Cardiac muscle cell (in vitro differentiated cells and primary cell): ENCODE measurements at places on chromosomes 4 and X. TPM values are rescaled to one million over a fixed set of nuclear protein-coding genes. Genes with fewer than 3 reads are reported as not detected.
A peak's percentile ranks its signal among the peaks of the same experiment; 100 is the strongest.

Gene UGT8
- 0.18 and 0.36 TPM in 2 replicates for total RNA-seq

- no peak overlapping the region for H3K27ac ChIP-seq
- H3K36me3 ChIP-seq = no peaks in the 10 kb centered on the region
- H3K4me3 ChIP-seq = no peak overlapping the region
Measured at GRCh38 chr4:8362483-8362882, 78.0 kb downstream of the ACOX3 start.

DNA sequence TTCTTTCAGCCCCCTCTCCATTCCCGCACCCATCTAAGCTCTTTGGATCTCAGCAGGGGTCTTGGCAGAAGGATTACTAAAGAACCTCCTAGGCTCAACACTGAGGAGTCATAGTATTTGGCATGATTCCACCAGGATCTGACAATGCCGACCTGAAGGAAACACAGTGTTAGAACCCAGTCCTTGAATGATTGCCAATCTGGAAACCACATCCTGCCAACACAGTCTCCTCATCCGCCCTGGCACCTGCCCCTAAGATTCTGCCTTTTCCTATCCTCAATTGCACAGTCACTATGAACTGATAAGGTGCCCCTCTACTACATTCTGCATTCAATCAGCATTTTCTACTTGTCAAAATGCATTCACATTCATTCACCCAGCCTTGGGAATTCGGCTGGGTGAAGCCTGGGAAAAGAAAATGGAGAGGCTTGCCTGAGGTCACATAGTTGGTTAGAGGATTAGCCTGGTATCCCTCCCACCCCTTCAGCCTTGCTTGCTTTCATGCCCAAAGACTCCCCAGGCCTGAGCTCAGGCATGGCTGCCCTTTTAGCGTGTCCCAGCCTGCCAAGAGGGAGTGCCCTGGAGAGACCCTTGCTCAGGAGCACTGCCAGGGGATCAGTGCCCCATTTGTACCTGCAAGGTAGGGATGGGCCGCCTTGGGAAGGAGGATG is 2.2 kb upstream of the CLDN2 start:
- no peaks in the 10 kb centered on the region for H3K36me3 ChIP-seq
- H3K27ac ChIP-seq = no peak overlapping the region
- no peak overlapping the region for H3K4me3 ChIP-seq
- no peak for DNase-seq
- H3K27me3 ChIP-seq = no peaks in the 10 kb centered on the region

DNA sequence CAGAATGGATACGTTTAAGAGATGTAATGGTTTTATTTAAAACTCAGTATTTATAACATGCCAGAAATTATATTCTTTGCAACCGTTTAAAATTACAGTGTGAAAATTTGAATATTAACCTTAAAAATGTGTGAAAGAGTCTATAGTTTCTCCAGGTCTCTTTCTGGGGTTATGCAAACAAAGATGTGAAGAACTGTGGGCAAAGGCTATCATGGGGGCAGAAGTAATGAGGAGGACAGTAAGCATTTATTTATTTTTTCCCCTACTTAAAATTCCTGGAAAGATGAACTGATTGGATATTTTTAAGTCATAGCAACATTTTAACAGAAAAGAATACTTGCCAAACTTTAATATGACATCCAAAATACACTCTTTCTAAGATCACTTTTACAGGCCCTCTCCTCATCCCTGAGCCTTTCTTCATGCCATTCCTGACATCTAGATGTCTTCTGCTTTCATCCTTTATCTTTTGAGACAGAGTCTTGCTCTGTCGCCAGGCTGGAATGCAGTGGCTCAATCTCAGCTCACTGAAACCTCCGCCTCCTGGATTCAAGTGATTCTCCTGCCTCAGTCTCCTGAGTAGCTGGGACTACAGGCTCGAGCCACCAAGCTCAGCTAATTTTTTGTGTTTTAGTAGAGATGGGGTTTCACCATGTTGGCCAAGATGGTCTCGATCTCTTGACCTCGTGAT is 46.1 kb downstream of the TMEM131L start:
- H3K27me3 ChIP-seq = no peaks in the 10 kb centered on the region
- H3K27ac ChIP-seq = no peak overlapping the region
- DNase-seq = no peak

DNA sequence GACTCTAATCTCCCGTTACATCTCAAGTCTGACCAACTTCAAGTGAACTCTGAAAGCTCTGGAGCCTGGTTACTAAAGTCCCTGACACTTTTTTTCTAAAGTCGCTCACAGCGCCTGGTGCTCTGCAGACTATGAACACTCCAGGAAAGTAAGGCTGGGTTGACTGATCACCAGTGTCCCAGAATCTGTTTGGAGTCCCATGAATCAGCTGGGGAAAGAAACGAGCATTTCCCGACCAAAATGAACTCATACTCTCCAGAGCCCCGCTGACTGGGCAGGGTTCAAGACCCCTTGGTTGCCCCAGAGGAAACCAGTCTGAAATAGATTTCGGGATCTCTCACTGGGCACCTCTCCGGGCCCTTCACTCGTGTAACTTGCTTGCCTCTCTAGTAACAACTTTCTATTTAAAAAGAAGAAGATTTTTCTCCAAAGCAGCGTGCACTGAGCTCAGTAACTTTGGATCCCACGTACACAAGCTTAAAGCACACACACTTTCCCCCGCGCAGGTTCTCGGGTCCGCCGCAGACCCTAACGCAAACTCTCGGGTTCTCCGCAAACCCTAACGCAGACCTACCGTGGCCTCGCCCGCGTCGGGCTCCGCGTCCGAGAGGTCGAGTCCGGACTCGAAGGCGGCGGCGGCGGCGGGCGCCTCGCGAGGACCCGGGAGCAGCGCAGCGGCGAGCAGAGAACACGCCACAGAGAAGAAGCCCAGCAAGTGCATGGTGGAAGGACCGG is 964 bp downstream of the VEGFC start:
- no peaks in the 10 kb centered on the region for H3K36me3 ChIP-seq
- H3K4me1 ChIP-seq = no peaks in the 10 kb centered on the region
- peaks cover 39% of the 10 kb centered on the region for H3K27me3 ChIP-seq
- peak; percentile 60 for DNase-seq

DNA sequence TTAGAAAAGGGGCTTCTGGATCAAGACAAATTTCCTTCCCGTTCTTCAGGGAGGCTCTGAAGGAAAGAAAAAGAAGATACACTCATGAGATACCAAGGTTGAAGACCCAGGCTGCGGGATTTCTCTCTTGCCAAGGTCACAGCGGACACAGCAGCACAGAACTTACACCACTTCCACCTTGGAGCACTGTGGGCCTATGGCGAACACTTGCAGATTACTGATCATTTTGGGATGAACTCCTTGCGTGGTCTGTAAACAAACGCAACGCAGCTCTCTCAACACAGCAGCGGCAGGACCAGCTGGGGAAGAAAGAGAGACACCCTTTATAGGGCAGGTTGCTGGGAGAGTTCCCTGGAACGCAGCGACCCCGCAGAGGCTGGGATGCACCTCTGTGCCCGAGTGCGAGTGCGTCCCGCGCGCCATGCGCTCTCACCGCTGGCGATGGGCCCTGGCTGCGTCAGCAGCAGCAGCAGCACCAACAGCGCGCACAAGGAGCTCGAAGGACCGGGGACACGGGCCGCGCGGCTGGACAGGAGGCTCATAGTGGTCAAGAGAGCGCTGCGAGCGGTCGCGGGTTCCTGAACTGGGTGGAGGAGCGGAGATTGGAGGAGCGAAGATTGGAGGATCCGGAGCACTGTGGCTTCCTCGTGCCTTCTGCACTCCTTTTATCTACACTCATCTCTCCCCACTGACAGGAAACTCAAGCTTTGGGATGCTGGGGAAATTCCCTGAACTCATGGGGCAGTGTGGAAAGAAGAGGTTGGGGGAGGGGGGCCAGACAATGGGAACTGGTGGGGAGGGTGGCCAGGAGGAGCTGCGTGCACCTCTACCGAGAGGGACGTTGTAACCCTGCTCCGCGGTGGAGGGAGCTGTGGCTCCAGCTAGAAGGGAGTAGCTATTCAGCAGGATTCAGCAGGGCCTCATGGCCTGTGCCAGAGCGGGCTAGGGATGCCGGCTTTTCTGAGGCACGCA is at the start of gene CXCL5:
CXCL5 (minus strand) TSS at position 638 of the 972 bp plus-strand sequence; CDS start at position 542, 96 bp downstream.
- H3K27me3 ChIP-seq = peaks cover 19% of the 10 kb centered on the region
- H3K4me1 ChIP-seq = no peaks in the 10 kb centered on the region
- DNase-seq = peak; percentile 91
- peak within 1 kb of the TSS; percentile 7 for H3K4me3 ChIP-seq
- H3K36me3 ChIP-seq = no peaks in the 10 kb centered on the region

DNA sequence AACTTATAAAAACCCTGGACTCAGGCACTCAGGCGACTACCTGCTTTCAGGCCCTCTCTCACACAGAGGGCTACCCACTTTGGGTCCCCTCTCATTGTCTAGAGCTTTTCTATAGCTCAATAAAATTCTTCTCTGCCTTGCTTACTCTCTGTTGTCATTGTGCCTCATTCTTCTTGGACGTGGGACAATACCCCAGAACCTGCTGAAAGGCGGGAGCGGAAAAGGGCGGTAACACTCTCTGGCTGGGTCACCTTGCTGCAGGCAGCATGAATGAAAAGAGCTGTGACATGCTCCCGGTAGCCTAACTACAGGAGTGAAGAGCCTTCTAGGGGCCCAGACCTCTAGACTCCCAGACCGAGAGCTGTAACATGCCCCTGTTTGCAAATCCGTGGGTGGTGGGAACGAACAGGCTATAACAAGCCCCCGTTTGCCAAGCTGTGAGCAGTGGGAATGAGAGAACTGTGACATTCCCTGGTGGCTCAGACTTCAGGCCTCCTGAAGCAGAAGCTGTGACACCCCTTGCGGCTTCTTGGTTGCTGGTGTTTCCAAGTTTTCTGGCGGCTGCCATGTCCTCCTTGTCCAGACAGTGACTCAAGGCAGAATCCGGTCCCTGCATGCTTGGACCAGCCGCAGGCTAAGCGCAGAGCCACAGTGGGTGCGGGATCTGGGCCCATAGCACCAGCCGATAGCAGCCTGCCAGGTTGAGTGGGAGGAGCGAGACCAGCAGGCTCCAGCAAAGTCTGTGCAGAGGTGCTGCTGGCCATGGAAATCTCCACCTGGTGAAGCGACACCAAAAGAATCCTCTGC is 684.6 kb downstream of the ARAP2 start:
- no peak for DNase-seq
- H3K4me1 ChIP-seq = peaks cover 9% of the 10 kb centered on the region
- no peak overlapping the region for H3K27ac ChIP-seq
- H3K4me3 ChIP-seq = no peak overlapping the region

DNA sequence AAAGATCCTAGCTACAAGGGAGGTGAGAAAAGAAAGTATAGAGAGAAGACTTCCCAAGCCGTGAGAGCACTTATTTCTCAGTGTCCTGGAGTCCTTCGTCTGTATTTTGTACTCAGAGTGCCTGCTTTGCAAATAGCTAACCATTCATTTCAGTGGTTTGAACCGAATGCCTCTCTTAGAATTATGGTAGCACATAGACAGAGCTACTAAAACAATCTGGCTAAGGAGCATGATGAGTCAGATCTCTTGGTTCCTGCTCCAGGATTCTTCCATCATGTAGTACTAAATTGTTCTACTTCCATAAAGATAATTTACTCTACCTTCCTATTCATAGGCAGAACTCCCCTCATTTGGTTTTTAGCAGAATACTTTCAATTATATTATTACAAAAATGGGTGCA is 946.6 kb downstream of the STIM2 start:
- no peak overlapping the region for H3K27ac ChIP-seq
- H3K4me1 ChIP-seq = no peaks in the 10 kb centered on the region
- no peak for DNase-seq
- H3K4me3 ChIP-seq = no peak overlapping the region

DNA sequence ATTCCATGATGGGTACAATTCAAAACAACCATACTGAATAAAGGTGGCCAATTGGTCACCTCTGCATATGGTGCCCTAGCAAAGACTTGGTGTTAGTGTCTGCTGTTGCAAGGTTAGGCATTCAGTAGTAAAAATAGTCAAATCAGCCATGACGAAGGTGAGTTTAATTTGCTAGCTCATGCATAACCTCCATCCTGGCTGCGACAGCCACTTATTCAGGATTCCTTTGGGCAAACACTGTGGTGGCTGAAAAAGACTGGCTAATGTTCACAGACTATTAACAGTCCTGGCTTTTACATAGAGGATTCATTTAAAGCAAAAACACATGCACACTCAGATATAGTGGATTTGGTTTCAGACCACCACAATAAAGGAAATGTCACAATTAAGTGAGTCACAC is 34.8 kb upstream of the MAP9 start:
- no peak for DNase-seq
- H3K27ac ChIP-seq = no peak overlapping the region
- no peaks in the 10 kb centered on the region for H3K4me1 ChIP-seq

DNA sequence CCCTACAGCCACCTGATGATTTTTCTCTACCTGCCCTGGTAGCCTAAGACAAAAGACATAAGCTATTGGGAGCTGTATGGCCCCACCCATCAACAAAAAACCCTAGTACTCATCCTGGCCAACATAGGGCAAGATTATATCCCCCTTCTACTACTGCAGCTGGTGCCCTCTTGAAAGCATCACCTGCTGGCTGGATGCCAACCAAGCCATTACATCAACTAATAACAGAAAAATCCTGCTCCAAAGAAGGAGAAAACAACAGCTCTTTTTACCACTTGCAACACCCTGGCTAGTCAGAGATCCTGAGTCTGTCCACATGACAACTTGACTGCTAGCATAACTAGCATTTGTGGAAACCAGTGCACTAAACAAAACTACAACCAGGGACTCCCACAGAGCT is 43.6 kb upstream of the UPRT start:
- DNase-seq = no peak
- H3K4me1 ChIP-seq = no peaks in the 10 kb centered on the region
- no peaks in the 10 kb centered on the region for H3K27me3 ChIP-seq
- H3K36me3 ChIP-seq = no peaks in the 10 kb centered on the region

DNA sequence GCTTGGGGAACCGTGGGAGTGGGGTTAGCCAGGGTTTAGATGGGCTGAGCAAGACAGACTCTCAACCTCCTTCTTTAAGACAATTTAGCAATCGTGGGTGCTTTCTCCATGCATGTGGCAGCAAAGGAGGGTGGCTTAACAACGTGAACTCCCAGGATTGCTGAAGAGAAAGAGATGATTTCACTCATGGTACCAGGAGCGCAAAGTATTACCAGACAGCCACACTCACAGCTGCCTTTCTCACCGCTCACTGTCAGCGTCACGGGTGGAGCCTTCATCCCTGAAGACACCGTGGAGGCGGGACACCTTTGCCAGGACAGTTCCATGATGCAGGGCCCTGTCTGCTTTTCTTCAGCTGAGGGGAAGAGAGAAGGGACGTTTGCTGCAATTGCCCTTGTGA is 212.5 kb upstream of the PSAPL1 start:
- H3K4me1 ChIP-seq = no peaks in the 10 kb centered on the region
- no peak for DNase-seq
- no peaks in the 10 kb centered on the region for H3K36me3 ChIP-seq
- H3K4me3 ChIP-seq = no peak overlapping the region
- H3K27ac ChIP-seq = no peak overlapping the region

DNA sequence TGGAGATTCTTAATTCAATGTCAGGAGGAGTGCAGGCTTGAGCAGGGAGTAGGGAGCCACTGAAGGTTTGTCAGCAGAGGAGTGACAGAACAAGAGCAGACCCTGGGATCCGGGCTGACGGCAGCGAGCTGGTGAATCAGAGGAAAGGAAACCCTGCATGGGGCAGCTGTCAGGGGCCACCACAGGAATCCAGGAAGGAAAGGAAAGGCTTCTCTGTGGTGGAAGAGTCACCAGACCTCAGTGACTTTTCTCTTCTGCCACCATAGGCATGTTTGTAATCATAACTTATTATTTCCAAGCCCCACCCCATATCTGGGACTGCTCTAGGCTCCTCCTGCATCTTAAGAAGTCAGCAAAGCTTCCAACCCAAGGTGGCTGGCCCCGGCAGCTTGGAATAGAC is 150.9 kb downstream of the BCOR start:
- no peak for DNase-seq
- H3K27me3 ChIP-seq = no peaks in the 10 kb centered on the region
- no peak overlapping the region for H3K4me3 ChIP-seq
- peaks cover 8% of the 10 kb centered on the region for H3K4me1 ChIP-seq
- no peaks in the 10 kb centered on the region for H3K36me3 ChIP-seq
